ENCODE measurements at places on chromosomes 11 and 22.

DNA sequence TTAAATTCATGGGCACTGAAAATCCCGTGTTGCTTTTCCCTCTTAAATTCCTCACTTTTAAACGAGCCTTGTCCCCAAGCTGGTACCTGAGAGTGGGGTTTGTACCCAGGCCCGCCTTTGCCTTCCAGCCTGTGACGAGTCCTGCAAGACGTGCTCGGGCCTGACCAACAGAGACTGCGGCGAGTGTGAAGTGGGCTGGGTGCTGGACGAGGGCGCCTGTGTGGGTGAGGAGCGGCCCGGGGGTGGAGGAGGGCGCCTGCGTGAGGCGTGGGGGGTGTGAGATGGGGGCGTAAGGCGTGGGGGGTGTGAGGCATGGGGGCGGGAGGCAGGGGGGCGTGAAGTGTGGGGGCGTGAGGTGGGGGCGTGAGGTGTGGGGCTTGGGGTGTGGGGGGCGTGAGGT lies 4.0 kb downstream of the CRELD2 start:
- DNase-seq = no peak

GRCh38 chr11:66264914-66265313 lies 3.5 kb upstream of the RAB1B start:
- DNase-seq = peak; percentile 37

DNA sequence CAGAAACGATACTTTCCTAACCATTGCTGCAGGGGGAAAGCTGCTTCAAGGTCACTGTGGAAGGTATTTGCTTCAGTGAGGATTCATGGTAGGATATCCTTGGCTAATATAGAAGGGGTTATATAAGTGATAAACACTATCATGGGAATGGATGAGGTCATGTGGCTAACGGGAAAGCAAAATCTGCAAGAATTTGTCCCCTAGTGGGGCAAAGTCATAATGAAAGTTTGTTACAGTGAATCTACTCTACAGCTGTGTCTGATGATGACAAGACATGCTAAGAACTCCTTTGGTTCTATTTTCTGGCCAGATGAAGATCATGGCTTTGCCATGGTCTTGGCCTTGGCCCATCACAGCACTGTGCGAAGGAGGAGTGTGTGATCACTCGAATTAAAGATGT lies 13.8 kb downstream of the MMP20 start:
- no peak for DNase-seq

- no peak for DNase-seq
Measured at GRCh38 chr11:73950869-73951710, at the start of gene DNAJB13. DNAJB13 (plus strand) TSS chr11:73951026; CDS start chr11:73951070, 44 bp downstream.

GRCh38 chr11:121933694-121934093 lies 182.3 kb downstream of the BLID start:
- DNase-seq = no peak

GRCh38 chr22:44645083-44645482 lies 56.9 kb upstream of the PRR5 start:
- no peak for DNase-seq

All from hematopoietic multipotent progenitor cell treated with erythropoietin and hydrocortisone succinate and interleukin-3 and kit ligand, for 17 days (in vitro differentiated cells).